Activated CD4-positive, alpha-beta T cell treated with anti-CD3 and anti-CD28 coated beads for 24 hours (primary cell): ENCODE measurements at places on chromosomes 3 and 15.

DNA sequence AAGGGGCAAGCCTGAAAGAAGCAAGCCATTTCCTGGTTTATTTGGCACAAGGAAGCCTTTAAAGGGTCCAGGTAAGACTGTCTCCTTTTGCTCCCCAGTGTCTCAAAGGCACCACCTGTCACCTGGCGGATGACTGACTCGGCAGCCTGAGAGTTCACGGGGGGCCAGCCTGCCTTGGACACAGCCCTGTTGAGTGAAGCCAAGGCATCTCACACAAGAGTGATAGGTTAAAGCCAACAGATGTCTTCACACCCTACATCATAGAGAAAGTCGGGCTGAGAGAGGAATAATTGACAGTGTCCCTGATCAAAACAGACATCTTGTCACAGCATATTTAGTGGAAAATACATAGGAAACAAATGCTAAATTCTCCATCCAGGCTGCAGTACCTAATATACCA lies 28.2 kb upstream of the LIPC start:
- no peak for DNase-seq

DNA sequence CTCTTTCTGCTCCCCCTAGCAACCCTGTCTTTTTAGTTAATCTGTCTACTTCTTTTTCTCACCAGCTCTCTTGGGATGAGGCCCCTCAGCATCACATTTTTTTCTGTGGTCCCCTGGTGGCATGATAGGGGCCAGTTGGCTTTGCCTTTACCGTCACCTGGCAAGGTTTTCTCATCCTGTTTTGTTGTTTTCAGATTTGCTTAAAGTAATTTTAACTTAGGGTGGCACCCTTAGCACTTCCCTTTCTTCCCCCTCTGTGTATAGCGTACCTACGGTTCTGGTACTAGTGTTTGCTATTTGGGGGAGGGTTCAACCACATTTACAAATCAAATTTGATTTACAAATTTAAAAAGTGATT lies 35.6 kb downstream of the PDCD6IP start:
- DNase-seq: no peak

GRCh38 chr3:61733876-61734275 lies 172.5 kb downstream of the PTPRG start:
- no peak for DNase-seq

GRCh38 chr15:52746162-52746757 lies 43.9 kb downstream of the ONECUT1 start:
- DNase-seq: no peak

GRCh38 chr3:194269610-194270145 lies 81.5 kb downstream of the CPN2 start:
- DNase-seq: no peak

DNA sequence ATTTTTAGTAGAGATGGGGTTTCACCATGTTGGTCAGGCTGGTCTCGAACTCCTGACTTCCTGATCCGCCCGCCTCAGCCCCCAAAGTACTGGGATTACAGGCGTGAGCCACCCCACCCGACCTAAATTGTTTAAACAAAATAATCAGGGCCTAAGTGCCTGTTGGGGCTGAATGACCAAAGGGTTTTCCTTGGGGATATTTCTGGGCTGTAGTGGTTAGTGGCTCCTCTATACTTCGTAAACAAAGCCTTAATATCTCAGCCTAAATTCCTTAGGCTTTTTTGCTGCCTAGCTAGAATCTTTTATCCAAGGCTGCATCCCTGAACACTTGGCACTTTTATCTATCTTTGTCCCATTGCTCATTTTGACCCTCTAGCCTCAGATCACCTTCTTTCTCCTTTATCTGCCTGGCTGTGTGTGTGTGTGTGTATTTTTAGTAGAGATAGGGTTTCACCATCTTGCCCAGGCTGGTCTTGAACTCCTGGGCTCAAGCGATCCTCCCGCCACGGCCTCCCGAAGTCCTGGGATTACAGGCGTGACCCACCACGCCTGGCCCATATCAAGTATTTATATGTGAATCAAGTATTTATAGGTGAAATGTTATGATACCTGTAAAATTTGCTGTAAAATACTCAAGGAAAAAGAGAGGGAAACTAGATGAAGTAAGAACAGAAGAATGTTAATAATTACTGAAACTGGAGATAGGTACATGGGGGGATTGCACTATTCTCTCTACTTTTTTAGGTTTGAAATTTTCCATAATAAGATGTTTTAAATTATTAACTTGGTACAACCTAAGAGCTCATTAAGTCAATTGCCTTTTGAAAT lies 1.8 kb downstream of the NUSAP1 start:
- no peak for DNase-seq

- no peak for DNase-seq
These were observed 32.7 kb downstream of the RARB start for GRCh38 chr3:25460751-25461150.

- peak; percentile 64 for DNase-seq
These were observed 15.6 kb downstream of the PIF1 start for GRCh38 chr15:64809649-64810496.

GRCh38 chr3:46129588-46130272 lies 78.4 kb downstream of the CCR1 start:
- no peak for DNase-seq

DNA sequence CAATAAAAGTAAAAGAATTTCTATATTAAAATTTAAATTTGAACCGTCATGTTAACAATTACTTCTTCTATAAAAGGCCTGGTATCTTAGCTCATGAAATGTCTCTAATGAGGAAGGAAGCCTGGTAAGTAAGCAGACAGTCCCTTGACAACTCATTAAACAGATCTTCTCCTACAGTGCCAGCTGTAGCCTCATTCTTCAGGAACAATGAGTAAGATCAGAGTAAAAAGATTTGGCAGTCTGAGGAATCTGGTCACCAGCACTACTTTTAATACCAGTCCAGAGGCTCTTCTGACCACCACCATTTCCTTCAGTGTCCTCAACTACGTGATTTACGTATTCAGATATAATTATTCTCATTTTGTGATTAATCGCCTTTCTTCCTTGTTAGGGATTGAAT lies 955.0 kb upstream of the ALCAM start:
- no peak for DNase-seq

DNA sequence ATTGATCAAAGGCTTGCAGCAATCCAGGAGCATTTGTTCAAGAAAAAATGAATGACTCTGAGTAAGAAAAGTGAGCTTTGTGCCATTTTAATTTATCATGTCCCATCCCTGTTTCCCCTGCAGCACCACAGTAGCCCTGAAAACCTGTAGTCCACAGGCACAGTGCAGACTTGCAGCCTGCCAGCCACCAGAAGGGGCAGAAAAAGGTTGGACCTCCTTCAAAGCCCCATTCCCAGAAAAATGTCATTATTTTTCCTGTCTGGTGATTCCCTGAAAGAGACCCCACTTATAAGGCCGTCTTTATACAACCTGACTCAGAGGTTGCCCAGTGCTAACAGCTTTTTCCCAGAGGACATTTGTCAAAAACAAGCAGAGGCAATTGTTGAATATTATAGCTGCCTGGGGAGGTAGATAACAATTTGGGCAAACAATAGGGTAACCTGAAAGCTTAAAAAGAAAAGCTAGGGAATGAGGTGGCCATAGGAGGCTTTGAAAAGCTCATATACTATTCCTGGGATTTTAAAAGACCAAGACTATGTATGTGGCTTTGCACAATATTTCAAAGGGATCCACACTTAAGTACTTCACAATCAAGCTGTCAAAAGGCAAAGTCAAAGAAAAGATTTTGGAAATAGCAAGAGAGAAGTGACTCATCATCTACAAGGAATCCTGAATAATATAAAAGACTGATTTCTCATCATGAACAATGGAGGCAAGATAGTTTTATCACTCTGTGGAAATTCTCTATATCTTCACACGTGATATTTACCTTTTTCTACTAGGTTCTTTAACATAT lies 136.8 kb upstream of the PLXNA1 start:
- DNase-seq: no peak

GRCh38 chr3:172546628-172547214 lies 23.5 kb upstream of the TNFSF10 start:
- no peak for DNase-seq

DNA sequence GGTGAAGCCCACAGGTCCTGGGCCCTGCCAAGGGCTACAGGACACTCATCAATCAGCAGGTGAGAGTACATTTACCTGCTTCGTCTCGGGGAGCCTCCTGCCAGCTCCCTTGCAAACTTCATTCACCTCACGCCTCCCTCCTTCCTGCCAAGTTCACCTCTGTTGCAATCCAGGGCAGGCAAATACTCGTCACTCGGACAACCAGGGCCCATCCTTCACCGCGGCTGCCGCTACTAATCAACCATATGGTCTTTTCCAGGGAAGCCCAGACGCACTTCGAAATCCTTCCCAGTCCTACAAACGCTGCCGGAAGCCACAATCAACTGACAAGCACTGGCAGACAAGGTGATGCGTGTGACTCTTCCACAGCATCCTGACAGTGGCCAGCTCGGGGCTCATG lies 200.7 kb upstream of the NSMCE3 start:
- no peak for DNase-seq

- DNase-seq: no peak
These were observed 183.2 kb upstream of the STAC start for GRCh38 chr3:36197151-36197550.

DNA sequence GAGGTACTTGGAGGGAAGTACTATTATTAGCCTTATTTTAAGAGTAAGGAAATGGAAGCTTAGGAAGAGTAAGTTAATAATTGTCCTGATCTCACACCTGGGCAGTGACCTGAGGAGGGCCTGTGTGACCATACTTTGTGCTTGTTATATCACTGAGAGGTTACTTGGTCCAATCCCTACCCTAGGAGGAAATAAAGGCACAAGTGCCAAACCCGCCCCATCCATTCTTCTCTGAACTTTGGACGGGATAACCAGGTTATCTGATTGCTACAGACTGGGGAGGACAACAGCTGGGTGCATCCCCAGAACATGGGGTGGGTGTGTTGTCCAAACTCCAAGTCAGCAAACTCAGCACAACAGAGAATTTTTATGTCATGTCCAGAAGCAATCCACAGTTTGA lies 77.7 kb upstream of the NR2E3 start:
- DNase-seq: no peak

GRCh38 chr3:5136919-5137429 lies 14.9 kb downstream of the ARL8B start:
- DNase-seq: no peak

DNA sequence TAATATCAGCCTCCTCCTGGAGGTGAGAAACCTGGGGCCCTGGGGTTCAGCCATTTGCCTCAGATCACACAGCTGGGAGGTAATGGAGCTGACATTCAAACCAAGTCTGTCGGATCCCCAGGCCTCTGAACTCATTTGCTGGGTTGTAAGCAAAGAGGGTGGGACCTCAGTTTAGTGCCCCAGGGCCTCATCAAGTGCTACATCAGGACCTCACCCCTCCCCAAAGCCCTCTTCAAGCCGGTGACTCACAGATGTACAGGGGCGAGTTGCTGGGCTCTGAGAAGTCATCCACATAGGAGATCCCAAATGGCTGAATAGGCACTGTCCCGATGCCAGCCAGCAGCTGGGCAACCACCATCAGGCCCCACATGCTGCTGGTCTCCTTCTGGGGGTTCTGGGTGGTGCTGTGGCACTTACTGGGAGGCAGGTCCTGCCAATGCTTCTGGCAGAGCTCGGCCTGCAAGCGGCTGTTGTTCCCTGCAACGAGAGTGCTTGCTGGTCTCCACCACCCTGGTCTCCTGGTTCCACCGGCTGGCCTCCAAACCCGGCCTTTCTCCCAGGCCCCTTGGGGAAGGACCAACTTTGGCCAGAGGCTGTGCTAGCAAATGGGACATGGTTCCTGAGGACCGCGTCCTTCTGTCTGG lies 59.2 kb upstream of the RAB6B start:
- DNase-seq: no peak

GRCh38 chr3:128083980-128084674 lies 31.9 kb downstream of the SEC61A1 start:
- DNase-seq: no peak

DNA sequence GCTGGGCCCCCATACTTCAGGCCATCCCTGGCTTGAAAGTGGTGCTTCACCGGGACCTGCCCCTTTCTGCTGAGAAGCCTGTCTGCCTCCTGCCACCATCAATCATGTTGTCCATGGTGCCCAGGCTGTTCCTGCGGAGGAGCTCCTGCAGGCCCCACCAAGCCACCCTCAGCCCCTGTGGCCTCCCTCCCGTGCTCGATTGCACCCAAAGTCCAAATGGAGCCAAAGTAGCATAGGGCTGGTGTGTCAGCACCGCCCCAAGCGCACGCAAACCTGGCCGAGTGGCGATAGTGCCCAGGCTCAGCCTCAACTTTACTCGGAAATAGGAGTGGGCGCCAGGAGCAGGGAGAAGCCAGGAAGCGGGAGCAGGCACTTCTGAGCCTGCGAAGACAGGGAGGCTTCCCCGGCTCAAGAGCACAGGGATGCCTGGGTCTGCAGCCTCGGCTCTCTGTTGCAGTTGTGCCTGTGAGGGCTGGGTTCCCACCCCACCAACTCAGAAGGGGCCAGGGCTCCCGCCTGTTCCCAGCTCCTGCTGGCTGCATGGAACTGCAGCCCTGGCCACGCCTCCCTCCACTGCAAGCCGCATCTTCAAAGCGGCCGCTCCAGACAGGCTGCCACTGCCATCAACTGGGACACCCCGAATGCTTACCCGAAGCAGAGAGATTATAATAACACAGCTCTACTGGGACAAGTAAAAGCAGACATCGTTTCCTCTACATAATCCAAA lies 203.0 kb downstream of the ARRDC4 start:
- DNase-seq: no peak

GRCh38 chr15:25441111-25441510 lies 2.3 kb upstream of the UBE3A start:
- DNase-seq: no peak

DNA sequence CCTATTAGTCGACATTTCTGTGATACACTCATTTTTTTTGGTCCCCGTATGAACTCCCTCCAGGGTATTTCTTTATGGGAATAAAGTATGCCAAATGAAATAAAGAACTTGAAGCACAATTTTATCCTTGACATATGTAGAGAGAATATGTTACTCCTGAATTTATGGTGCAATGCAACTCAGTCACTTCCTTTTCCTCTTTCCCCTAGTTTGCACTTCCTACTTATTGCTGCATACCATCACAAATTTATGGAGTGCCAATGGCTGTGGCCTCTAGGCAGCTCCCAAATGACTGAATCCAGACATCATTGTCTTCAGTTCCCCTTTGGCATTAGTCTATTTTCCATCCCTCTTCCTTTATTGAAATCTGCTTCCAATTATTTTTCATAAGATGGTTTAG lies 403.5 kb downstream of the FHIT start:
- no peak for DNase-seq

GRCh38 chr3:79994397-79994796 lies 226.6 kb upstream of the ROBO1 start:
- no peak for DNase-seq

DNA sequence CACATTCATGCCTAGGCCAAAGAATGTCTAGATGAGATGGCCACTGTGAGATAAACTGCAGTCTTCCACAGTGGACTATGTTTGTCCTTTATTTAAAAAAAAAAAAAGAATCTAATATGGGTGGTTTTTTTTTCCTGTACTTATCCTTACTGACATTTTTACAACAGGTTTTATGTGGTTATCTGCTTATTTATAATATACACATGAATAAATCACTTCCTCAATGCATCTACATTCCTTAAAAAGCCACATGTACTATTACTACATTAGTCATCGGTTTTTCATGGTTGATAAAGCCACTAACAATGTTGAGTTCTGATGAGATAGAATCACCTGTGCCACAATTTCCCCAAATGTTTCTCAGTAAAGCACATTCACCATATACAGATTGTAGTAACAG lies 341.3 kb upstream of the THBS1 start:
- no peak for DNase-seq

- DNase-seq: no peak
These were observed 55.7 kb downstream of the OXNAD1 start for GRCh38 chr3:16320711-16321110.
